ENCODE measurements at places on chromosomes 3 and 15.
A peak's percentile ranks its signal among the peaks of the same experiment; 100 is the strongest.

DNA sequence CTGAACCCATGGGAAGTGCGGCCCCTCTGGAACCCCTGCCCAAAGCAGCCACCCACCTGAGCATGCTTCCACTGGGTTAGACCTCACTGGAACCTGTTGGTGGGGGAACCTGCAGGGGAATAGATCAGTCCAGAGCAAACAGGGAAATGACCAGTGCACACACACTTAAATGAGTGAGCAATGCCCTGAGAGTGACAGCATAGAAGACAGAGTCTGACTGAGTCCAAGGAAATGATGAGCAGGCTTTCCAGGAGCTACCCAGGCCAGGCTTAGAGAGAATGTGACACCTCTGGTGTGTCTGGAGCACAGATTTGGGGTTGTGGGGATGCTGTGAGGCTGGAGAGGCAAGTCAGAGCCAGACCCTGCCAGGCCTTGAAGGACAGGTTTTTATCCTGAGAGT is 28.5 kb downstream of the PLA1A start:
- no peak for DNase-seq

GRCh38 chr15:89778861-89779260 is 2.7 kb downstream of the MESP2 start:
- DNase-seq: no peak

DNA sequence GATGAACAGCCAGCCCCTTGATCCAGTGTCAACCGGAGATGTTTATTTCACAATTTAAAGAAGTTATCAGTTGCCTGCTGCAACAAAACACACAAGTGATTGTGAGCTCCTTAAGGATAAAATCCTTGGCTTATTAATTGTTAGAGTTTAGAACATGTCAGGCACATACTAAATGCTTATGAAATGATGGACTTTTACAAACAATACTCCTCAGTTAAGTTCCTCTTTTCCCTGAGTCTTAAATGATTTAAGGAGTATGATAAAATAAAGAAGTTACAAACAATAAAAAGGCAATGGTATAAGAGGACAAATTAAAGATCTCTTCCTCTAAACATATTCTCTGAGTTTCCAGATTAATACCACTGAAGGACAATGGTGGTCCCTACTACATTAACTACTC is 5.7 kb downstream of the GHSR start:
- no peak for DNase-seq

DNA sequence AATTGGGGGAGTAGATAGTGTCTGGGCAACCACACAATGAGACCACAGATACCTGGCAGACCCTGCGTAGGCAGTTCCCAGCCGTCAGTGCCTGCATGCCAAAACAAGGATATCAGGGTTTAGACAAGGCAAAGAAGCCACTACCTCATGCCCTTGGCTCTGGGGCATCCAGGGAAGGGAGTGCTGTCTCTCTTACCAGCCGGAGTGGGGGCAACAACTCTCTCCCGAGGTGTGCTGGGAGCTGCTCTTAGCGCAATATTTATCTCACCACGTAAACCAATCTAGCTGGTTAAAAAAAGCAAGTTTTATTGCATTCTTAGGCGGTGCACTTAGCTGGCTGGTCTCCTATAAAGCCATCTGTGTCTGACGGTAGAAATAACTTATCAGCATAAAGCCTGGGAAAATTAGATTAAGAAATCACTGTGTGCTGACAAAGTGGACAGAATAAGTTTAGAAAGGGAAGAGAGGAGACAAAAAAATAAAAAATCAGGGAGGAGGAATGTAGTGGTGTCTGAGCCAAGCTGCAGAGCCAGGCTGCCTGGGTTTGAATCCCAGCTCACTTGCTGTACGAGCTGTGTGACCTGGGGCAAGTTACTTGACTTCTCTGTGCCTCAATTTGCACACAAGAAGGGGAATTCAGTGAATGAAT is 273.2 kb downstream of the PDZRN3 start:
- no peak for DNase-seq

DNA sequence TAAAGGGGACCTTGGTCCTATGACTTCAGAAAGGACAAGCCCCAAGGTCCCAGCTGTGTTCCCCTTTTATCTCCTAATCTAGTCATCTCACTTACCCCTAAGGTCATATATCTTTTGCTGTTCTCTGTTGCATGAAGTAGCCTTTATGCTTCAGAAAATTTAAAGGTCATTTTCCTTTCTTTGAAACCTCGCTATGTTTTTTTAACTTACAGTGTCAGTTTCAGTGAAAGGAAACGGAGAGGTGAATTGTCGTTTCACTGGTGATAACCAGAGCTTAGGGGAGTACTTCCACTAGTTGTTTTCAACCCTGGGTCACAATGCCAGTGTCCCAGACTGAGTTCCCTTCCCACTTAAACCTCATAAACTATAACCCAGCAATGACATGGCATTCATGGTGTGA is 357.4 kb downstream of the GAP43 start:
- no peak for DNase-seq

- no peak for DNase-seq
Measured at GRCh38 chr15:72192416-72192815, 5.2 kb downstream of the GRAMD2A start.

DNA sequence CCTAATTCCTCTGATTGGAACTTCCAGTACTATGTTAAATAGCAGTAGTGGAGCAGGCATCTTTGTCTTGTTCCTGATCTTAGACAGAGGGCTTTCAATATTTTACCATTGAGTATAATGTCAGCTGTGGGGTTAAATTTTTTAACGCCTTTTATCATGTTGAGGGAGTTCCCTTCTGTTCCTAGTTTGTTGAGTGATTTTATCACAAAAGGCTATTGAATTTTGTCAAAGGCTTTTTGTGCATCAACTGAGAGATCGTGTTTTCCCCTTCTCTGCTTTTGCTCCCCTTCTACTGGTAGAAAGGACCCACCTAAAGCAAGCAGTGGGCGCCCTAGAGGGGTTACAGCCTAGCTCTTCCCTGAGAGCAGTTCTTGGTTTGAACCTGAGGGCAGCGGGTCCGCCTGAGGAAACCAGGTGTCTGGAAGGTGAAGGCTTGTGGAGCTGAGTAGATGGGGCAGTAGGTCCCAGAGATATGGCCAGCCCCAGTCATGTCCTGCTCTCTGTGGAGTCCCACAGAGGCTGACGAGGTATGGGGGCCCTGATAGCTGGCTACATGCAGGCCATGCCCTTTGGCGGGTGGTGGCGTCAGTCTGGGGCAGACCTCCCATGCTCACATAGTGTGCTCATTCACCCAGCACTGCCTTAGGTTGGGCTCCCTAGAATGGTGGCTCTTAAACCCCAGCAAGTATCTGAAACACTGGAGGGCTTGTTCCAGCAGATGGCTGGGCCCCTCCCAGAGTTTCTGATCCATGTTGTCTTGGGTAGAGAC is 11.3 kb downstream of the HDAC11 start:
- no peak for DNase-seq

- DNase-seq: no peak
Measured at GRCh38 chr3:155646669-155647068, 98.2 kb downstream of the PLCH1 start.

- no peak for DNase-seq
Measured at GRCh38 chr3:123060054-123060453, 6.8 kb upstream of the PDIA5 start.

- DNase-seq: no peak
Measured at GRCh38 chr3:114364806-114365654, 71.2 kb downstream of the TIGIT start.

DNA sequence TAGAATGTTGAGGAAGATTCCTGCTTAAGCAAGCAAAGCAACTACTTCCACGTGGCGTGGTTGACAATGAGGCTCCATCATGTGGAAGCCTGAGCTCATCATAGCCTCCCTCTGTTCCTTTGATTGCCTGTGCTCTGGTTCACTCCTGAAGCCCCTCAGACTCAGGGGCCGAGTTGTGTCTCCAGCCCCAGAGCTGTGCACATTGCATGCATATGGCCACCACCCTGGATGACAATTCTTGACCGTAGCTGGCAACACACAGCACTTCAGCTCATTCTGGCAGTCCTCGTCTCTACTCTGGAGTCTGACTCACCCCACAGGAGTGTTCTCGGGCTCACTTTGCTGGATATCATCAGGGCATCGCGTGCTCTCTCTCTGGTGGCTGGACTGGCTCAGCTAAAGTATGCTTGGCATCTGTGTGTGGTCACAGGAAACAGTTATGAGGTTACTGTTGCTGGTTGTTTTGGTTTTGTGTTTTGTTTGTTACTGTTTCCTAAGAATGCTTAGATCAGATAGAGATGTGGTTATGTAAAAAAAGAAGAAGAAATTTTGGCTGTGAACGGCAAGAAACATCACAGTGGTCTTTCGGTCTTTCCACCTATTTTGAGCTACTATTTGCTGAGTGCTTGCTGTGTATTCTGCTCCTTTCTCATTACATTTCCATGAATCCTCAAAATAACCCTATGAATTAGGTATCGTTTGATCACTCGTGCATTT is 41.6 kb upstream of the MRPS22 start:
- DNase-seq: no peak

GRCh38 chr15:39025321-39025720 is 460.7 kb upstream of the RASGRP1 start:
- no peak for DNase-seq

DNA sequence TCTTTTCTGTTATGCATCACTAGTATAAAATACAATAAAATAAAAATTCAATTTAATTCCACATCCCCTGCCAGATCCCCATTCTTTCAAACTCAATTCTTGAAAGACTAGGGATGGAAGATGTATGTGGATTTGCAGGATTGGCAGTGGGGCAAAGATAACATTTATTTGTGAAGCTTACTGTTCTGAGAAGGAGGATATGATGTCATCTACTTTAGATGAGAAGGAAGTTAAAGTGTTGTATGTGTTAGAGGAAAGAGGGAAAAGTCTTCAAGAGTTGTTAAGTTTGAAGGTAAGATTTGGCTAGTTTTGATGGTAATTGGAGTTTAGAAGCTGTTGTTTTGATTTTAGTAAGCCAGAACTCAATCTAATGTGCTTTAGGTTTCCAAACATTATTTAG is 845.1 kb upstream of the NR2F2 start:
- no peak for DNase-seq

GRCh38 chr15:48507416-48508065 is 138.0 kb downstream of the FBN1 start:
- no peak for DNase-seq

- no peak for DNase-seq
Measured at GRCh38 chr3:25707268-25707926, 42.7 kb upstream of the TOP2B start.

GRCh38 chr3:11969986-11970385 is 34.2 kb upstream of the SYN2 start:
- no peak for DNase-seq

GRCh38 chr3:128215800-128216495 is 62.7 kb downstream of the EEFSEC start:
- DNase-seq: no peak

- no peak for DNase-seq
Measured at GRCh38 chr3:30628901-30629590, 22.6 kb downstream of the TGFBR2 start.

- no peak for DNase-seq
Measured at GRCh38 chr3:35965908-35966307, 326.6 kb downstream of the ARPP21 start.

DNA sequence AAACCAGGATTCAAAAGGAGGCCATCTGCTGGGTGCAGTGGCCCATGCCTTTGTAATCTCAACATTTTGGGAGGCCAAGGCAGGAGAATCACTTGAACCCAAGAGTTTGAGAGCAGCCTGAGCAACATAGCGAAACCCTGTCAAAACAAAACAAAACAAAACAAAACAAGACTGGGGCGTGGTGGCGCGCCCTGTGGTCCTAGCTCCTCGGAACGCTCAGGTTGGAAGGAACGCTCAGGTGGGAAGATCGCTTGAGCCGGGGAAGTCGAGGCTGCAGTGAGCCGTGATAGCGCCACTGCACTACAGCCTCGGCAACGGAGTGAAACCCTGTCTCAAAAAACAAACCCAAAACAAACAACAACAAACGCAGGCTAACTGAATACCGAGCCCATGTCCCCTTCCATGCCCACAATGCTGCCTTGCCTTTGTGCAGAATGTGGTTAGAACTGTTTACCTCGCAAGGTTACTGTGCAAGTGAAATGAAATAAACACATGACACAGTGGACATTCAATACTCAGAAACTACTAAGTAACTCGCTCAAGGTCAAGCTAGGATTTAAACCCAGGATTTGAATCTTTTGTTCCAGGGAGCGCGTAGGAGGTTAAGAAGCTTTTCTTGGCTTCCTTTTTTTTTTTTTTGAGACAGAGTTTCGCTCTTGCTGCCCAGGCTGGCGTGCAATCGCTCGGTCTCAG is 766 bp upstream of the EMC4 start:
- no peak for DNase-seq

GRCh38 chr15:69515508-69515907 is 62.9 kb downstream of the RPLP1 start:
- DNase-seq: no peak

GRCh38 chr3:119810018-119810435 is 28.1 kb downstream of the NR1I2 start:
- DNase-seq: peak; percentile 35

DNA sequence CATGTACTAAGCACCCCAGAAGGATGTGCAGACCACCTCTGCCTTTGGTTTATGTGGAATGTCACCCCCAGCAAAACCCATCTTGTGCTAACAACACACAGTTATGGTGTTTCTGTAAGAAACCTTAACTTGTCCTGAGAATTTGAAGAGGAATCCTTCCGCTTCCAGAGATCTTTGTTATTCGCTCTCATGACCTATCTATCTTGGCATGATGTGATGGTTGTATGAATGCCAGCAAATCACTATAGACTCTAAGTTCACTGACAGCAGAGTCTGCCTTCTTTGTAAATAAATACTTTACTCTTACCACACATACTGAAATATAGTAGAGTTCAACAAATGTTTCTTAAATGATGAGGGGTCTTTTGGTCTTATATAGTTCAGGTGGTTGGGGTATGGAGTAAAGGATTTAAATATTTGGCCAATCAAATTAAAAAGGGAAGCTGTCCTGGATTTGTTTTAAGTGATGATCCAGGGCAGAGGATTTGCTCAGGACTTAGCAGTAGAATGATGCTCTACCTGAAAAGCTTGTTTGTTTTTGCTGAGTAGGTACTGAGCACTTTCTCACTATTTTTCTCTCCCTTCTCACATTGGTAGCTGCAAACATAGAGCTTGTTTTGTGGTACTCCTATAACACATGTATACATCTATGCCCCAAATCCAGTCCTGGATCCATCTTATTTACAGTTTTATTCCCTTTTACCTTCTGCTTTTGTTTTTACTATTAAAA is 27.9 kb upstream of the RTP1 start:
- DNase-seq: no peak

GRCh38 chr3:58868097-58868779 is 181.6 kb downstream of the CFAP20DC start:
- no peak for DNase-seq

- DNase-seq: no peak
Measured at GRCh38 chr3:12049675-12050074, 45.5 kb downstream of the SYN2 start.

- DNase-seq: no peak
Measured at GRCh38 chr3:88137836-88138235, 11.9 kb upstream of the C3orf38 start.

GRCh38 chr3:30042274-30042859 is 564.0 kb upstream of the TGFBR2 start:
- DNase-seq: peak; percentile 62

- no peak for DNase-seq
Measured at GRCh38 chr3:14322667-14323295, 79.6 kb upstream of the SLC6A6 start.
